ENCODE measurements at places on chromosomes 12 and 14. TPM values are rescaled to one million over a fixed set of nuclear protein-coding genes. Genes with fewer than 3 reads are reported as not detected.

Gene PLD4
- 0.11 TPM for total RNA-seq

Gene PACS2
- 112 TPM for total RNA-seq

Gene GALNT8
- 4.1 TPM for total RNA-seq

Gene FBLN5
- total RNA-seq: 1.4 TPM

Gene DPF3
- total RNA-seq: 0.55 TPM

Gene LHX5
- total RNA-seq: 0.85 TPM

Gene SLC24A4
- not detected for total RNA-seq

Gene SRSF9
- total RNA-seq: 203 TPM

Gene BCL2L14
- 0.33 TPM for total RNA-seq

Gene TMEM132C
- 0.22 TPM for total RNA-seq

Gene RPL10L
- total RNA-seq: not detected

Gene ASCL1
- not detected for total RNA-seq

Gene PAWR
- 116 TPM for total RNA-seq

Gene CCDC197
- total RNA-seq: not detected

Gene CYP46A1
- total RNA-seq: 0.04 TPM

Gene FOXG1
- total RNA-seq: 0.14 TPM

Gene KRT80
- not detected for total RNA-seq

Gene ACOT6
- total RNA-seq: not detected

Gene NAP1L1
- 326 TPM for total RNA-seq

Gene HSPB8
- total RNA-seq: 15.8 TPM

Gene LBHD2
- total RNA-seq: not detected

Gene C12orf50
- total RNA-seq: not detected

Gene TMEM52B
- not detected for total RNA-seq

Gene NELL2
- total RNA-seq: 38.8 TPM

Gene PLEKHD1
- 0.10 TPM for total RNA-seq

Gene SERPINA10
- total RNA-seq: not detected

Gene RFX4
- 0.83 TPM for total RNA-seq

Gene NTS
- total RNA-seq: 219 TPM

All from H7 (cell line).